IPS-NIHi11 (cell line): ENCODE measurements at places on chromosomes 4 and X.

GRCh38 chr4:150087006-150087405 is 8.8 kb downstream of the DCLK2 start:
- DNase-seq: no peak

- no peak for DNase-seq
Observed at GRCh38 chrX:132426695-132427281, 62.0 kb downstream of the MBNL3 start.

DNA sequence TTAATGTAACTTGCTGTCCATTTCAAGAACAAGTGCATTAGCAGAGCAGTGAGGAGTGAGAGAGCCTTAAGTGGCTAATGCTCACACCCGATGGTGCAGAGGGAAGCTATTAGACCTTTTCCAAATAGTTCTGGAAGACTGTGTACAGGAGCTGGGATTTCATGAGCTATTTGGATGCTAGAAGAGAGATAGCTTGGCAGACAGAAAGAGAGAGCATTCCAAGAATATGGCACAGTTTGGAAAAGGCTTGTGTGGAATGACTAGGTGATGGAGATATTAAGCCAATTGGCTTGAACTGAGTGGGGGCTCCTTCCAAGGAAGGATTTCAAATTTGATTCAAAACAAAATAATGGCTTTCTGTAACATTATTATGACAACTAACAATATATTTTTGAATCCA is 1097.2 kb upstream of the TENM3 start:
- DNase-seq: no peak

GRCh38 chrX:135421932-135422809 is at the start of gene SMIM10L2A:
Gene SMIM10L2A (plus strand): TSS chrX:135421944. CDS start chrX:135422132, 188 bp downstream.
- DNase-seq: no peak

DNA sequence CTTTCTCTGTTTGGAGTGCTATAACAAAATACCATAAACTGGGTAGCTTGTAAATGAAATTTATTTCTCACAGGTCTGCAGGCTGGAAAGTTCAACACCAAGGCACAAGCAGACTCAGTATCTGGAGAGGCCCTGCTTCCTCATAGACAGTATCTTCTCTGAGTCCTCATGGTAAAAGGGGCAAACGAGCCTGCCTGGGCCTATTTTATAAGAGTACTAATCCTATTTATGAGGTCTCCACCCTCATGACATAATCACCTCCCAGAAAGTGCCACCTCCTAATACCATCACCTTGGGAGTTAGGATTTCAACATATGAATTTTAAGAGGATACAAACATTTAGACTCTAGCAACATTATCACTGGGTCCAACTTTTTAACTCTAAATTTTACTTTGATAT is 200.3 kb downstream of the STPG2 start:
- no peak for DNase-seq
